ENCODE measurements at places on chromosomes 2 and 18.

- ATAC-seq: no peak
These were observed 303.6 kb upstream of the TFPI start for GRCh38 chr2:187857826-187858225.

GRCh38 chr2:75406131-75406581 is 154.6 kb downstream of the EVA1A start:
- ATAC-seq: no peak

DNA sequence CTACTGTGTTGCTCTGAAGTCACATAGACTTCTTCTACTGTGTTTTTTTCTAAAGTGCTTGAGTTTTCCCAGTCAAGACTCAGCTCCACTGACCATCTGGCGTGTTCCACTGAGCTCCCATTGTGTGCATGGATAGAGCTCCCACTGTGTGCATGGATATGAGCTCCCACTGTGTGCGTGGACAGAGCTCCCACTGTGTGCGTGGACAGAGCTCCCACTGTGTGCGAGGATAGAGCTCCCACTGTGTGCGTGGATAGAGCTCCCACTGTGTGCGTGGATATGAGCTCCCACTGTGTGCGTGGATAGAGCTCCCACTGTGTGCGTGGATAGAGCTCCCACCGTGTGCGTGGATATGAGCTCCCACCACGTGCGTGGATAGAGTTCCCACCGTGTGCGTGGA is 148.3 kb upstream of the ALKAL2 start:
- ATAC-seq: no peak

DNA sequence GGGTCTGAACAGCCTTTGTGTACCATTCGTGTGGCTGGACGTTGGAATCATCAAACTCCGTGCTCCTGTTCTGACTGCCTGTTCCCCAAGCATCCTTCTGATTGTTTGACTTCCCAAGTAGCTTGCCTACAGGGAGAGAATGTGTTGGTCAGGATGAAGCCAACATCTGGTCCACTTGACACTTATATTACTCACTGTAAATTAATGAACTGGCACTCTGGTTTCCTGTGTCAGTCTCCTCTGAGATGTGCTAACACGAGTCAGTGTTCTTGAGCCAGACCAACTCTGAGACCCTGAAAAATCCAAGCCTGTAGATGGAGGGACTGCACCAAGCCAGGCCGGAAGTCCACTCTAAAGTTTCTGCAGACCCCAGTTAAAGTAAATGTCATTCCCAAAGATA is 440.9 kb downstream of the ZNF516 start:
- no peak for ATAC-seq

DNA sequence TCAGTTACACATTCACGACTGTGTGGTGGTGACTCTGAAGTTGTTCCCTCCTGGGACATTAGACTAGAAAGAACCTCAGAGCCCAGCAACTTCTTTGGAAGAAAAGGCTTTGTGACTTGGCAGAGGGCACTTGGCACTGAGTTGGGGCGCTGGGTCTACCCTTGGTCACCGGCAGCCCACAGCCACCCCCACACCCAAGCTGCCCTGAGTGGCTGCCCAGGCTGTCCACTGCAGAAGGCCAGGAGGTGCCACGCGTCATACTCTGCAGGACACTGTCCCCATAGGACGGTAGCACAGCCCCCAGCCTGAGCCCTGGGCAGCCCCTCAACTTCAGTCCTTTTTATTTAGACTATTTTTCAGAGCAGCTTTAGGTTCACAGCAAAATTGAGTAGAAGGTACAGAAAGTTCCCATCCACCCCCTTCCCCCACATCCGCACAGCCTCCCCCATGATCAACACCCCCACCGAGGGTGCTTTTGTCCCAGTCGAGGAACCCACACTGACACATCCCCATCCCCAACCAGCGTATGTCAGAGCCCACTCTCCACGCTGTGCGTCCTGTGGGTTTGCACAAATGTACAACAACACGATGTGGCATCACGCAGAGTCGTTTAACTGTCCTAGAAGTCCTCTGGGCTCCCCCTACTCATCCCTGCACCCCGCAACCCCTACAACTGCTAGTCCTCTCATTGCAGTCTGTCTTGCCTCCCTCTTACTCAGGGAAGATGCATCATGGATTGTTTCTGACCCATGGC is 1.1 kb downstream of the PRLH start:
- no peak for ATAC-seq

Measured in stimulated activated memory B cell treated with anti-CD40 and anti-IgM and Interleukin-4, amounts not matched to agents 10 μg/mL and 1 μg/mL and 100 μg/mL, for 72 hours (primary cell).